ENCODE measurements at places on chromosomes 4 and X. TPM values are rescaled to one million over a fixed set of nuclear protein-coding genes. Genes with fewer than 3 reads are reported as not detected.

DNA sequence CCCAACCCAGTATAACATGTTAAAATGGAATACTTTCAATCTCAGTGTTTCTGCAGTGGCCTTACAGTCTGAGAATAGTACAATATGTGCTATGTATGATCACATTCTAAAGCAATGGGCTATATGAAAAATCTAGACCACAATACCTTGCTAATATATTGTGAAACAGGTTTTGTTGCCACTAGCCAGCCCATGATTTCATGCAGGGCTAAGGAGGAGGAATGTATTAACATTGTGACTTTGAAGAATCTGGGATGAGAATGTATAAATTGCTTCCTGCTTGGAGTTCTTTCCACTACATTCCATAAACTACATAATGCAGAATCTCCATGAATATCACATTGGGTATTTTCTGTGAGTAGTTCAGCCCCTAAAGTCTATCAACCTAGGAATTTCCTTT, 935.4 kb upstream of the GRIA3 start:
- no peak for DNase-seq

The VSIG1 gene
- not detected for total RNA-seq

- no peak for DNase-seq
Observed at GRCh38 chr4:140289486-140289885, 84.0 kb upstream of the SCOC start.

GRCh38 chrX:19863212-19863856, 24.1 kb downstream of the SH3KBP1 start:
- DNase-seq: peak; percentile 31

The CT47B1 gene
- not detected for total RNA-seq

DNA sequence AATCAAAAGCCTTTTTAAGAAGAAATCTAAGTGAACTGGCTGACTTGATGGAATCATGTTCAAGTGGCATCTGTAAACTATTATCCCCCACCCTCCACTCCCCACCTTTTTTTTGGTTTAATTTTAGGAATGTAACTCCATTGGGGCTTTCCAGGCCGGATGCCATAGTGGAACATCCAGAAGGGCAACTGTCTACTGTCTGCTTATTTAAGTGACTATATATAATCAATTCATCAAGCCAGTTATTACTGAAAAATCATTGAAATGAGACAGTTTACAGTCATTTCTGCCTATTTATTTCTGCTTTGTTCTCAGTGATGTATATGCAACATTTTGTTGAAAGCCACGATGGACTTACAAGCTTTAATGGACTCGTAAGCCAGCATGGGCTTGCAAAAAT, 162.3 kb downstream of the STIM2 start:
- DNase-seq: no peak

- no peak for DNase-seq
Observed at GRCh38 chr4:37763831-37764230, 62.7 kb upstream of the PGM2 start.

DNA sequence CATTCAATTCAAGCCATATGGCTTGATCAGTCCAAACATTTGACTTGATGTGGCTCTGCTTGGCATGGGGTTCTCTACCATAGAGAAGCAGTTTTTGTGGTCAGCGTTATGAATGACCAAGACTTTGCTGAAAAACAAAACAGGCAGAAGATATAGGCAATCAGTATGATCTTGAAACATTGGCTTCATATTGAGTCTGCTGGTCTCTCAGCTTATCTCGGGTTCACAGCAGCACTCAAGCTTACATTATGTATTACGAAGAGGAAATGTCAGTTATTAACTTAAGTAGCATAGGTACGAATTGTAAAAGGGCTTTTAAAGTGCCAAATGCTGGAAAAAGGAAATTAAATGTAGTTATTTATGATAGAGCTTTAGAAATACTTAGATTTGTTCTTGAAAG, 99.0 kb downstream of the AFF2 start:
- no peak for DNase-seq

DNA sequence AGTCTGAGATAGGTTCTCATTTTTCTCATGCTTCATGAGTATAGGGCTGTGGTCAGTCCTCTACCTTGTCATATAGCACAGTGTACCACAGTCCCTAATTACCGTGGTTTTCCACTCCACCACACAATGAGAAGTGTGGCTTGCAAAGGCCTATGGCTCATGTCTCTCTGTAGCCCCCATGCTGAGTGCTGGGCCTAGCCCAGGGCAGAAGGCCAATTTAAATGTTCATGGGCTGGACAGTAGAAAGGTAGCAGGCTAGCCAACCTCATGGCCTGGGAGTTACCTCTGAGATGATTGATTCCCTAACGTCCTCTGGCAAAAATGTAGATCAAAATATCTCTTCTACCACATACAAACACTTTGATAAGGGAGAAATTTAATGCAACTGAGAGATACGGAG, 222.5 kb downstream of the AFF2 start:
- DNase-seq: no peak

The NLGN3 gene
- 0.92 TPM for total RNA-seq

DNA sequence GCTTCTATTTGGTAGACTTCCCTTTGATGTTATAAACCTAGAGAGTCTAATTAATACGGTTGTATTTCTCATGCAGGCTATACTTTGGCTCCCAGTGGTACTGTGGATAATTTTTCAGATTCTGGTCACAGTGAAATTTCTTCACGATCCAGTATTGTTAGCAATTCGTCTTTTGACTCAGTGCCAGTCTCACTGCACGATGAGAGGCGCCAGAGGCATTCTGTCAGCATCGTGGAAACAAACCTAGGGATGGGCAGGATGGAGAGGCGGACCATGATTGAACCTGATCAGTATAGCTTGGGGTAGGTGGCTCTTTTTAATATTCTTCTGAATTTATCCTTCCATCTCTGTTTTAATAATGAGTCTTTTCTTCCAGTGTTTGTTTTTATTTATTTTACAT, 249.7 kb downstream of the RAPGEF2 start:
- no peak for DNase-seq

DNA sequence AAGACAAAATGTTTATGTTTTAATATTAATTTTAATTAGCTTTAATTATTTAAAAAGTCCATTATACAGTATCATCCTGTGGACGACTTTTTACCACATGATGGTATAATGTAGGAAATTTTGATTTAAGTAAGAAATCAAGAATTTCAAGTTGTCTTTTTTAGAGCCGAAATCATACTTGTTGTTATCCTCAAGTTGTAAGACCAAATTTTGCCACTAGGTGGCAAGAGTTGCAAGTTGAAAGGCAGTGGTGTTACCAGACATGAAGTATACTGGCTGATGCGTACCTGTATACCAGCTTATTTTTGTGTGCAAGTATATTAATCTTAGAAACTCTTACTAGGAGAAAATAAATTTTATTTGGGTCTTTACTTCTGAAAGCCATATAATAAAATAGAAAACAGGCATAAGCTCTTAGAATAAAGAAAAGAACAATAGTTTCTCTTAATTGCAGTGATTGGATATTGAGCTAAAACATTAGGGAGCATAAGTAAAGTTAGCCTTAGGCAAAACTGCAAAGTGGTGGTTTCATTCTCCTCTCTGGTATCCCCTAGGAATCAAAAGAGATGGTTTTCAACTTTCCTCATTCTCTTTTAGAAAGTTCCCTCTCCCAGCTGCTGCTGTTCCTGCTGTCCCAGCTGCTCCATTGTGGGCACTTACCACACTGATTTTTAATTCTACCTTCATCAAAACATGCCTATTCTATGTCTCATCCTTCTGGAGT, 118.0 kb upstream of the WDFY3 start:
- DNase-seq: no peak

The LAP3 gene
- total RNA-seq: 55.6 TPM

DNA sequence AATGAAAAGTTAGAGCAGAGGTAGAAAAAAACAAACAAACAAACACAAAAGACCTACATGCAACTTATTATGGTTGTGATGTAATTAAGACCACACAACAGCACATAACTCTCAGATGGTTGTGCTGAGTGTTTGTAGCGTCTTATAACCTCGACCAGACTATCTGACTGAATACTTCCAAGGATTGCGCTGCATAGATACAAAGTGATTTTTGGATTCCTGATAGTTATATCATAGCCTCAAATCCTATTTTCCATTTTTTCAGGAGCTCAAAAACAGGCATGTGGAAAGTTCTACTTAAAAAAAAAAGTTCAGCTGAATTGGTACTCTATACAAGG, 236.1 kb downstream of the SPRY1 start:
- no peak for DNase-seq

GRCh38 chrX:40304115-40304514, 206.4 kb upstream of the BCOR start:
- no peak for DNase-seq

DNA sequence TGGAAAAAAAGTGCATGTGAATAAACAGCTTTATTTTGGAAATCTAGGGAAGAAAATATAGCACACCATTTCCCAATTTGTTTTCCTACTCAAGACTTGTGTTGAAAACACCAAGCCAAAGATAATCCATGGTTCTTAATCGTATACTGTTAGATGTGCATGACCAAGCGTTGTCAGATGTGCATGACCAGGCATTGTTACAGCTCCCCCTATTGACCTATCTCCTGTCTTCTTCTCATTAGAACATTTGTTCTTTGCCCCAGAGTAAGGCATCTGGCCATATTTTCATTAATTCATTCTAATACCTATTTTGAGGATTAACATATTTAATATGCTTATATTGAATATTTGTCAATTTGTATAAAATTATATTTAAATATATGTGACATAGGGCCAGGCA, 14.4 kb upstream of the VCX start:
- no peak for DNase-seq

GRCh38 chr4:7894098-7894676, 45.5 kb downstream of the AFAP1 start:
- no peak for DNase-seq

DNA sequence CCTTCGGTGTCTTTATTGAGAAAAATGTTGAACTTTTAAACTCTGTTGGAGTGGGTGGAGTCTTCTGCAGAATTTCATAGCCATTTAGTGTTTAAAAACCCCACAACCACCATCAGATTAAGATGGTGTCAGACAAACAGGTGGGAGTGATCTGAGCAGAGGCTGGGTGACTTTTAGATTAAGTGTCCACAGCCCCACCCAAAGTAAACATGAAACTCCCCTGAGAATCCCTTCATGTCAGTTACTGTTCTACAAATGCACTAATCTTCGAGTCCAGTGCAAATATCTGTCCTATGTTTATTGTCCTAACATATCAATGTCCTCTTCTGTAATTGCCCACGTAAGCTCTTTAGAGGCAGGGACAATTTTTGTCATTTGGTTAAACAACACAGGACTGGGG, 175.6 kb upstream of the RBPJ start:
- DNase-seq: no peak

- no peak for DNase-seq
Observed at GRCh38 chrX:9352694-9353411, 112.0 kb upstream of the TBL1X start.

GRCh38 chrX:39848243-39848642, 249.5 kb downstream of the BCOR start:
- no peak for DNase-seq

DNA sequence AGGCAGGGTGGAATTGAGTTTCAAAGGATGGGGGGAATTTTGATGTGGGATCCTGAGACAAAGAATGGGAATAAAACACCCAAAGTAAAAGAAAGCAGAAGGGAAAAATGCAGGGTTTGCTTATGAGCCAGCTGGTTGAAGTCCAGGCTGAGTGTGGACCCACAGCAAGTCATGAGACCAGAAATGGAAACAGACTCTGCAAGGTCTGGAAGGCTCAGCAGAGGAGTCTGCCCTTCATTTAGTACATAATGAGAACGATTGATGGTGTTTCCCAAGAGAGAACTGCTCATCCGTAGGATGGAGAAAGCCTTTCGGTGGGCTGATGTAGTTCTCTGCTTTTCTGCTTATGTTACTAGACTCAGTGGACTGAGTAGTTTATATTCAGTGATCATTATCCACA, 259.1 kb downstream of the C4orf33 start:
- DNase-seq: no peak

GRCh38 chr4:164904941-164905340, 28.0 kb downstream of the APELA start:
- DNase-seq: no peak

The ING2 gene
- 6.3 TPM for total RNA-seq

The TLL1 gene
- 0.74 TPM for total RNA-seq

The SPANXN3 gene
- total RNA-seq: not detected

- no peak for DNase-seq
Observed at GRCh38 chrX:141936080-141936479, 32.4 kb downstream of the MAGEC1 start.

Measured in left ventricle myocardium superior (tissue), 1 donor.